NCI-H2171 (cell line): ENCODE measurements at places on chromosomes 2 and 18.

DNA sequence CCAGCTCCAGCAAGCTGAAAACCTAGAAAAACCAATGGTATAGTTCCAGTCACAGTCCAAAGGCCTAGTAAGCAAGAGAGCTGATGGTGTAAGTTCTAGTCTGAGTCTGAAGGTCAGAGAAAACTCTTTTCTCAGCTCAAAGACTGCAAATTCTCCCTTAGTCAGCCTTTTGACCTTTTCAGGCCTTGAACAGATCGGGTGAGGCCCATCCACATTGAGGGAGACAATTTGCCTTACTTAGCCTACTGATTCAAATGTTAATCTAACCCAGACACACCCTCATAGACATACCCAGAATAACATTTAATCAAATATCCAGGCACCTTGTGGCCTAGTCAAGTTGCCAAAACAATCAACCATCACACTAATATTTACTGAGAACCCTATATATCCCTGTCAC is 110.8 kb upstream of the KCNJ3 start:
- DNase-seq = no peak

GRCh38 chr2:157468931-157469708 is 25.2 kb upstream of the CYTIP start:
- no peak for DNase-seq

DNA sequence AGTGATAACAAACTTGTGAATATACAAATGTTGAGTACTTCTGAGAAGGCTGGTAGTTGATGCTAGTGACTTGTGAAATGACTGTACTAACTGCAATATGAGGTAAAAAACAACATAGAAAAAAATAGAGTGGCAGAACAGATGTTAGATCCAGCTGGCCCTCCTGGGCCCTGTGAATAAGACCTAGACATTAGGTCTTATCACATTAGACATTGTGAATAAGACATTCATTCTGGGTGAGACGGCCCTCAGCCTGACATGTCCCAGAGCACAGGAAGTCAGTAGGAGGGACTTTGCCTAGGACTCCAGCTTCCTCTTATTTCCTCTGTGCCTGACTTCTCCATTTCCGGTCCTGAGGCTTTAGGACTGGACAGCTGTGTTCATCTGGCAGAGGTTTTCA is 22.9 kb downstream of the DOK1 start:
- DNase-seq = no peak

GRCh38 chr18:13437796-13438506 is 219.4 kb downstream of the LDLRAD4 start:
- no peak for DNase-seq

DNA sequence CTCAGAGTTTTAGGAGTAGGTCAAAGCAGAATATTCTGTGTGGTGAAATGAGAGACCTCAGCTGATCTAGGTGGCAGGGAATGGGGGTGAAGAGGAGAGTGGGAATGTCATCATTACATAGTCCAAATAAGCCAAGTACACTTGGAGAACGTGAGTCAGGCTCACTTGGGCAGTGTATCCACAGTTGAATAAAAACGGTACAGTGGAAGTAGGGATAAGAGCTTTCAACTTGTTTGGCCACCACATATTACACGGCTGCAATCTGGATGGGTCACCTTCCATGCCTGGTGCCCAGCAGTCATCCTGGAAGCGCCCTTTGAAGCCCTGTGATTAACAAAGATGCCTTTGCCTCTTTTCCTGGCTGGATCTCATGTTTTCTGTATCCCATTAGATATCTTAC is 28.6 kb downstream of the MIB1 start:
- DNase-seq = no peak

GRCh38 chr2:156443089-156443488 is 6.9 kb downstream of the GPD2 start:
- no peak for DNase-seq
